Ureter (tissue), 1 donor: ENCODE measurements at places on chromosomes 11 and 22.

DNA sequence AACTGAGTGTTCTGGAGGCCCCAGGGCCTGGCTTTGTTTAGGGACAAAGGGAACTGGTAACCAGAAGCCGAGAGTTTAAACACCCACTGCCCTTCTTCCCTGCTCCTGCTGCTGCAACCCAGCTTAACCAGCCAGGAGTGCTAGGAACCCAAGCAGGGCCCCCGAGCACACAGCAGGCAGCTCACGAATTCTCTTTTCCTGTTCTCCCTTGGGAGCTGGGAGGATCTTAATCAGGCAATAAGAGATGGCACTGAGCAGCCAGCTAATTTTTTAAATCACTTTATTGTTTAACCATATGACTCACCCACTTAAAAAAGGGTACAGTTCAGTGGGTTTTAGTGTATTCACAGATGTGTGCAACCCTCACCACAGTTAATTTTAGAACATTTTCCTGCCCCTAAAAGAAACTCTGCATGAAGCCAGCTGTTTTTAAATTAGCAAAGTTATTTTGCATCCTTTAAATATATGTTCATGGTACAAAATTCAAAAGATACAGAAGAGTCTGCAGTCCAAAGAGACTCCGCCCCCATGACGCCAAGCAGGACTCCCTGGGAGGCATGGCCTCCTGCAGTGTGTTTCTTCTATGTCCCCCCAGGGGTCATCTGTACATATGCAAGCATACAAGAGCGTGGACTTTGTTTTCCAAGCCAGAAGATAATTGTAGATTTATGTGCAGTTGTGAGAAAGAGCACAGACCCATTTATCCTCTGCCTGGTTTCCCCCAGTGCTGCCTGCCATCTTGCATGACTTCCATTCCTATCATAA is 18.9 kb upstream of the PPP6R3 start:
- DNase-seq, result no peak

DNA sequence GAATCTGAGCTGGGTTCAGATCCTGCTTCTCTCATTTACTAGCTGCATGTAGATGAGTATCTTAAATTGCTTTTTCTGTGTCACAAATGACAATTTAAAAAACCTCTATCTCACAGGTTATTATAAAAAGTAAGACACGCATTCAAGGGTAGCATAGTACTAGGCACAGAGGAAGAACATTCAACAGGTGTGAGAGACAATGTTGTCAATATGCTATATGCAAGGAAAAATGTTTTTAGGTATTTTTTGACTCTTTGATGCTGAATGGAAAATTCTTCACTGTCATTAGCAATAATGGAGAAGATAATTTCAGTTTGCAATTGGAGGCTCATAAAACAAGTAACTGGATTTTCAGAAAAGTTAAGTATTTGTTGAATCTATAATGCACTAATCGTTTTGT is 81.6 kb downstream of the PIWIL4 start:
- DNase-seq, result no peak

- no peak for DNase-seq
Observed at GRCh38 chr11:12809864-12810567, 135.8 kb downstream of the TEAD1 start.

DNA sequence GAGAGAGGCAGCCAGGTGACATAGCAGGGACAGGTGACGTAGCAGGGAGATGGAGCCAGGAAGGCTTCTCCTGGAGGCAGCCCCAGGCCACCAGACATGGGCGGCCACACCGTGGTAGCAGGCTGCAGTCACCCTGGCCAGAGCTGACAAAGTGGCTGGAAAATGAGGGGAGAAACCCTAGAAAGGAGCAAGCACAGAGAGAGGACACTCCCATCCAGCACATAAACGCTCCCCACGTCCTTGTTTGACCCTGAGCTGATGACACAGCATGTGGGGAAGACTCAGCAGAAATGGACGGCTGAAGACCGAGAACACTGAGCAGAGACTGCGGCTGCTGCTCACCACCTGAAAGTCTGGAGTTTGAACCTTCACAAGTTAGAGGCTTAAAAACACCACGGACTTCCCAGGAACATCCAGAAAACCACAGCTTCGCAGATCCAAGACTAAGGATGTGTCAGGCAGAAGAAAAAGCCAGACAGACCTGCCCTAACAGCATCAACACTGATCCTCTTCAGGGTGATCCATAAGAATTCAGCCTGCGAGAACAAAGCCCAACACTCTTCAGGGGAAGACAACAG is 28.7 kb downstream of the DRD4 start:
- DNase-seq, result no peak
